ENCODE measurements at places on chromosomes 12 and 14.

- no peak for DNase-seq
Measured at GRCh38 chr12:119036878-119037825, 55.8 kb downstream of the SRRM4 start.

DNA sequence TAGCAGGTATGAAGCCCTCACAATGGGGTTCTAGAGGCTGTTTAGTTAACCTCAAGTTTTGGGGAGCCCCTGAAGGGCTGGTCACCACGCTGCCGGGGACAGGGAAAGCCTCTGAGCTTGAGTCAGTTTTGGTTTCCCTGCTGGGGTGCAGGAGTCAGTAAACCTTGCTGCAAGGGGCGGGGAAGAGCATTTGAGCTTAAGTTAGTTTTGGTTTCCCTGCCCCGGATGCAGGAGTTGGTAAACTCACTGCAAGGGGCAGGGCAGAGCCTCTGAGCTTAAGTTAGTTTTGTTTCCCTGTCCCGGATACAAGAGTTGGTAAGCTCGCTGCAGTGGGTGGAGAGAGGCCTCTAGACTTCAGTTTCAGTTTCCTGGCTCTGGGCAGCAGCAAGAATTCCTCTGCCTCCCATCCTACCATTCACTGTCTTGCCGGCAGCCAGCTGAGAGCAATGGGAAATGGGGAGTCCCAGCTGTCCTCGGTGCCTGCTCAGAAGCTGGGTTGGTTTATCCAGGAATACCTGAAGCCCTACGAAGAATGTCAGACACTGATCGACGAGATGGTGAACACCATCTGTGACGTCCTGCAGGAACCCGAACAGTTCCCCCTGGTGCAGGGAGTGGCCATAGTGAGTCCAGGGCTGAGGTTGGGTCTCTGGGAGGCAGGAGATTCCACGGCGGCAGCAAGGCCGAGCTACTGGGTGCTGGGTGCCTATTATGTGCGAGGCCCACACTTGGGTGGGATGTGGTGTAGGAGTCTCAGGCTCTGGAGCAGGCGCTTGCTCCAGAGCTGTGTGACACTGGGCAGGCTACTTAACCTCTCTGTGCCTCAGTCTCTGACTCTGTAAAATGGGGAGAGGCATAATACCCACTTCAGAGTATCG is at the start of gene OAS2:
Gene OAS2, plus strand, starts transcription at position 357 of the 878 bp plus-strand sequence. Its CDS starts 90 bp downstream, at position 447.
- DNase-seq, result peak; percentile 43

DNA sequence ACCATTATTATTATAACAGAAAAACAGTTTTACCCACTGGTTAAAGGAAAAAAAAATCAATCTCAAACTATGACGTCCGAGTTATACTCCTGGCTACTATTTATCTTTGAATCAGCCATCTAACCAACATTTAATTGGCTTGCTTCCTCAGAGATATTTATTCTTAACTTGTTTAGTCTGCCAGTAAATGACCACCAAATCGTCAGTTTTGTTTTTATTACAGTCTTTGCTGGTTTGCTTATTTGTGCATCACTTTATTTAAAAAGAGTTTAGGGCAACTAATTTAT is 71.2 kb downstream of the RASSF8 start:
- DNase-seq, result no peak

DNA sequence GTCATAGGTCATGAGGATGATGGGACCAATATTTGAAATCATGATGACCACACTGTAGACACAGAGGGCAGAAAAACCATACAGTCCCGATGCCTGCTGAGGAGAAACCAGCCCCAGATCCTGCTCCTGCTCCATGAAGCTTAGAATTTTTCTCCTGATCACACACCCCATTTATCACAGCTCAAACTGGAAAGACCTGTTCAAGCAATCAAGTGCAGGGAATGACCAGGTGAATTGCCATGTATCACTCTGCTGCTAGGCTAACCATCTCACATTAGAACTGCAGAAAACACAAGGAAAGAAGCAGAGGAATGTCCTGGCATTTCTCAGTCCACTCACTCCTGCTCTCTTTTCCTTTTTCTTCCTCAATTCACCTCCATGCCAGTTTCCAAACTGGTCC is 18.1 kb downstream of the MANSC1 start:
- DNase-seq, result no peak

DNA sequence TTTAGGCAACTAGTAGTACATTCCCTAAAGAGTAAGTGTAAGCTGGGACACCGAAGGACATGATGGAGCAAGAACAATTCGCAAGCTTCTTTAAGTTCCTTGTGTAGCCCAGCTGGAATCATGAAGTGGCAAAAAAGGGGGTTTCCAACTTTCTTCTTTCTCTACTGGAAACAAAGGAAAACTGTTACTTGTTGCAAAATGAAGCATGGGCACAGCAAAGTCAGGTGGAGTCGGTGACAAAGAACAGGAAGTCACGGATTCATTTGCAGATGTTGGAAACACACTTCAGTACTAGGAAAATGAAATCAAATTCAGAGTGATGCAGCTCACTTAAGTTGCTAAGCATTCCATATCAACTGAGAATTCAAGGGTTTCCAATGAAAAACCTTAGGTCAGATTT is 706.9 kb upstream of the STXBP6 start:
- DNase-seq, result no peak

- DNase-seq, result peak; percentile 3
Measured at GRCh38 chr12:128069359-128069997, 197.5 kb upstream of the TMEM132C start.

- DNase-seq, result no peak
Measured at GRCh38 chr14:103348154-103348553, 14.1 kb downstream of the EIF5 start.

- DNase-seq, result no peak
Measured at GRCh38 chr14:85915711-85916110, 385.8 kb downstream of the FLRT2 start.

DNA sequence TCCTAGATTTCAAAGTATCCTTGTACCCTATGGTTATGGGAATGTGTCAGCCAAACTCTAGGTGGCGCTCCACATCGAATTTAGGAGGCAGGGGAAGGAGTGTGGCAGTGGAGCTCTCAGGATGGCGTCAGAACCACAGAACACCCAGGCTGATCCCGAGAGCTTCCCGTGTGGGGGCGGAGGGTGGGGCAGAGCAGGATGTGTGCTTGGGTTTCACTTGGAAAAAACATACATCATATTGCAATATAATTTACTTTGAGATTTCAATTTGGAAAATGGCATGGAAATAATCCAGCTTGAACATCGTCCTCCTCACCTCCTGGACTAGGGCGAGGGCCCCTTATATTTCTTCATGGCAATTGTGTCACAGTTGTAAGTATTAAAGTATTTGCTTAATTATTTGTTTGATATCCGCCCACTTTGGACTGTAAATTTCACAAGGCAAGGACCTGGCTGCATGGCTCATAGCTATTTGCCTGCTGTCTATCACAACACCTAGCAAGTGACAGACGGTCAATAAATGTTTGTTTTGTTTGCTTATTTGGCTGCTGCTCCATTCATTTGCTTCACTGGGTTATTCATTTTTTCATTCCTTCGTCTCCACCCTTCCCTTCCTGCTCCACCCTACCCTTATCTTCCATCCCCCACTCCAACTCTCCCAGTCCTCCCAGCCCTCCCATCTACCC is 221.5 kb upstream of the HMGA2 start:
- peak; percentile 87 for DNase-seq

GRCh38 chr14:69664865-69665526 is 53.6 kb downstream of the SUSD6 start:
- DNase-seq, result no peak

DNA sequence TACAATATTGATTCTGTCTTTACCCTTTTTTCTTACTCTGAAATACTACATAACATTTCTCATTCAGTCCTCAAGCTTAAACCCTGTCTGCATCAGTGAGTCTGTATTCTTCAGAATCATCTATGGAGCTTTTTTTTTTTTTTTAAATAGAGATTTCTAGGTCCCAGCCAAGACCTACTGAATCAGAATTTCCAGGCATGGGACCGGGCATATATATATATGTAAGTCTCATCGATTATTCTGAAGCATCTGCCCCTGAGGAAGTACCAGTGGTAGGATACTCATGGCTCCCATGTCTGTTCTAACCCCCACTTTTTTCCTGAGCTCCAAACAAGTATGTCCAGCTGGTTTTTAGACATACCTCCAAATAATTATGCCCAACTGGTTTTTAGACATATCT is 6.1 kb downstream of the DDX47 start:
- DNase-seq, result no peak

DNA sequence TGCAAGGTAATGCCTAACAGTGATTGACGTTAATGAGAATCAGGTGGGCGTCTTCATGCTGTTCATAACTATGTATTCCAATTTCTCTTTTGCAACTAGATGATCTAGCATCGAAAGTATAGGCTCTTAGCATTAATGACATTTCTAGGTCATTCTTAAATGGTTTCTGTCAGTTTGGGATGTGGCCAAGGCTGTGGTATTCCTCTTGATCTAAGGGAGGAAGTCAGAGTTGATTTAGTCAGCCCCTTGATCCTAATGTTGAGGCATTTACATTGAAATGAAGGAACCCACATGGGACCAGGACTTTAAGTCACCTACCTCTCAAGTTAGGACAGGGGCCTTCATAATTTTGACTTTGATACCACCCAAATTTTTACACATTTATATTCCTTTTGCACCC is 448.1 kb downstream of the NPAS3 start:
- DNase-seq, result no peak

DNA sequence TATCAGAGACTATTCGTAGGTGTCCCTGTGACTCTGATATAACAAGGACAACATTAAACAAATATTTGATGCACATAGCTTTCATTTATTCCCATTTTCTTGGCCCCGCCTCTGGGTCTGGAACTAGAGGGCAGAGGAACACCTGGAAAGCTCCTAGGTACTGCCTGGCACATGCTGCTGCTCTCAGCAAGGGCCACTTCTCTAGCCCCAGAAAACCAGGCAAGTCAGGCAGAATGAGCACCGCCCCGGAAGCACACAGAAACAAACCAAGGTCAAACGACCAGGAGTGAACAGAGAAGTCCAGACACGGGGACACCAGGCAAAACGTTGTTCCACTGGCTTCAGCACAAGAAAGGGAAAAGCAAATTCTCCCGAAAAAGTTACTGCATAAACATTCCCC is 76.1 kb downstream of the TTC7B start:
- no peak for DNase-seq

DNA sequence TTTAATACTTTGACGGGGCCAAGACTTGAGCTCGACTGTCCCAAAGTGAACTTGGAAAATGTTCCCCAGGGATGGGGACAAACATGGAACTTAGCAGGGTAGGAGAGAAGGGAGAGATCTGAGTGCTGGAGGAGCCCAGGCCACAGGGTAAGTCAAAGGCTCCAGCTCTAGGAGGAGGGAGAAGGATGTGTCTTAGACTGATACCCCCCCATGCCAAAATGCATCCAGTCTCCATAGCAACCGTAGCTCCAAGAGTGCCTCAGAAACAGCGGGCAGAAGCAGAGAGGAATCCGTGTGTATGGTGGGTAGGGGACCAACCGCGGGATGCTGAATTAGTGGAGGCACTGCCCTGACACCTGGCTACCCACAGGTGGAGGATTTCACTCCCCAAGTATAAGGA is 845 bp upstream of the AGAP2 start:
- no peak for DNase-seq

DNA sequence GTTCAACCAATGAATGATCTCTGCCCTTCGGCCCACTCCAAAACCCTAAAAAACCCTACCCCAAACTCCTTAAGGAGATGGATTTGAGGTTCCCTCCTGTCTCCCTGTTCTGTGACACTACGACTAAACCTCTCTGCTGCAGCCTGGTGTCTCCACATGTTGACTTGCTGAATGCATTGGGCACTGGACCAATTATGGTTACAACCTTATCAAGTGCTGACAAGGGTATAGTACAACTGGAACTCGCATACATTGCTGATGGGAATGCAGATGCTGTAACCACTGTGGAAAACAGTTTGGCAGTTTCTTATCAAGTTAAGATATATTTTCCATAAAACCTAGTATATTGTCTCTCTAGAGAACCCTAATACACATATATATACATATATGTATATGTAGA is 6.3 kb upstream of the DICER1 start:
- DNase-seq, result no peak

DNA sequence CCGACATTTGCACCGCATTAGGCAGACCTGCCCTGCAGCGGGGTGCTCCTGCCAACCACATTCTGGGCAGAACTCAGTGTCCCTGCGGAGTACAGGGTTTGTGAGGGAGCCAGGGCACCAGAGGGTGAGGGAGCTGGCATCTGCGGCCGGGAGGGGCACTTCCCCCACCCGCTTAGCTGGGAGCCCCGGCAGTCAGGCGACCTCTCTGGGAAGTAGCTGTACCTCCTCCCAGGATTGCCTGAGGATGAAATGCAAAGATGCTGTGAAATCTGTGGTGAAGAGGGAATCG is 58.6 kb downstream of the ANKRD9 start:
- no peak for DNase-seq

GRCh38 chr14:51546603-51547258 is 105.0 kb upstream of the FRMD6 start:
- no peak for DNase-seq

DNA sequence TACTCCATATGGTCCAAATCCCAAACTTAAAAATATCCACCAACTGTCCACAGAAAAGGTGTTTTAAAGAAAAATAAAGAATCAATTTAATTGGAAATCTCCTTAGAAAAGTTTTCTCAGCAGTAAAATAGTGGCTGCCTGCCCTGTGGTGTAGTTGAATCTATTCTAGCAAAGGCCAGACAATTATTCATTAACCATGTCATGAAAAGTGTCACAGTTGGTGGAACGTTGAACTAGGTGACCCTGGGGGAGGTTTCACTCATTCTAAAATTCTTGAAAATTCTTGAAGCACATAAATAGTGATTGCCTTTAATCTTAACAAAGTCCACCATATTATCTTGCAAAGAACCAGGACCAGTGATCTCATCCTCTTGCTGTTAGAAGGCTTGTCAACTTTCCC is 78.4 kb upstream of the GZMB start:
- no peak for DNase-seq

- no peak for DNase-seq
Measured at GRCh38 chr12:2068653-2069052, 15.9 kb downstream of the CACNA1C start.

GRCh38 chr12:105613887-105614286 is 283.4 kb downstream of the C12orf75 start:
- DNase-seq, result peak; percentile 19

GRCh38 chr12:113896194-113896593 is 69.9 kb downstream of the RBM19 start:
- DNase-seq, result no peak

GRCh38 chr12:112768278-112768677 is 23.3 kb upstream of the RPH3A start:
- no peak for DNase-seq

DNA sequence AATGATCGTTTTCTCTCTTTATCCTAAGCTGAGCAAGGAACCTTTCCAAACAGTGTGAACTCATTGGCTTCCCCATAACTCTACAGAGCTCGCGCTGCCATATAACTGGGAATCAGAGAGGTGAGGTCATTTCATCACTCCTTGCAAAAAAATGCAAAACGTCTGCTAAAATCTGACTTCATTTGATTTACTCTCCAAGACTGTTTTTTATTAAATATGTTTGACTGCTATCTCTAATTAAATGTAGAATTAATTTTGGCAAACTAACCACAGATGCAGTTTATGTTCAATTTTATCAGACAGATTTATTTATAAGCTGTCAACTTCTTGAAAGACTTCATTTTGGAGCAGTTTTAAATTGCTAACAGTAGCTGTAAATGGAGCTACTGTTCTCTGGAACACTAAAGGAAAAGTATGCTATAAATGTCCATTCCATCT is 131.6 kb upstream of the SOX5 start:
- no peak for DNase-seq

All from renal cortical epithelial cell (primary cell).